ENCODE measurements at places on chromosomes 2 and 18. TPM values are rescaled to one million over a fixed set of nuclear protein-coding genes. Genes with fewer than 3 reads are reported as not detected.

DNA sequence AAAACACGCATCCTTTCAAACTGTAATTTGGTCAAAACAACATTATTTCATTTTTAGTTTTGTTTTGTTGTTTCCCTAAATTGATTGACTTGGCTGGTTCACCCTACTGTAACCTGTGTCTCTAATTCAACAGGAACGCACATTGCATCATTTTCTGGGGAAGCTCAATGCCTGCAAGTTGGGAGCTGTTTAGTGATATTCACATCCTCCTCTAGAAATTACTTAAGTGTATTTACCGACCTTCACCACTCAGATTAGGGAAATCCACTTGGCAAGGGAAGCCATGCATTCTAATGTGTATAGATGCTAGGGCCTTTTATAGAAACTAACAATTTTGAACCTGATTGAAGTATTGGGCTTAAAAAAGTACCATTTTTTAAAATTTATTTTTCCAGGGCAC lies 7.3 kb upstream of the TPO start:
- DNase-seq: no peak

The RTP5 gene
- polyA plus RNA-seq: not detected

DNA sequence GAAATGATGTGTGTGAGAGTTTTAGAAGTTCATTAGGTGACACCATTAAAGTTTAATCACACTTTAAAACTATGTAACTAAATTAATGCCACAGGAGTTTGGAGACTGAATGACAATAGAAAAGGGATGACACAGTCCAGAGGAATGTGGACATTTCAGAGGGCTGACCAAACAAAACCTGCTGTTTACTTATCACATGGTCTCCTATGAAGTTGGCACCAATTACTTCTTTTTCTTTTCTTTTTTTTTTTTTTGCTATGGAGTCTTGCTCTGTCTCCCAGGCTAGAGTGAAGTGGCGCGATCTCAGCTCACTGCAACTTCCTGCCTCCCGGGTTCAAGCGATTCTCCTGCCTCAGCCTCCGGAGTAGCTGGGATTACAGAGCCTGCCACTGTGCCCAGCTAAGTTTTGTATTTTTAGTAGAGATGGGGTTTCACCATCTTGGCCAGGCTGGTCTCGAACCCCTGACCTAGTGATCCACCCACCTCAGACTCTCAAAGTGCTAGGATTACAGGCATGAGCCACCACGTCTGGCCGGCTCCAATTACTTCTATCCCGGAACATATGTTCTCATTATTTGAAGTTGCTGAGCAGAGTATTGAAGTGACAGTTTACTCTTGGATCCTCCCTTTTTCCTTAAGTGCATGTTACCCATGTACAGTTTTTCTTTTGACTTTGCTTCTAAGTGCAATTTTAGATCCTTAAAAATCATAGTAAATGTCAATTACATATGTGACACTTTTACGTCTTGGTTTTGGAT lies 4.3 kb downstream of the AGPS start:
- no peak for DNase-seq

GRCh38 chr2:199940373-199940772 lies 14.9 kb downstream of the TYW5 start:
- DNase-seq: no peak

DNA sequence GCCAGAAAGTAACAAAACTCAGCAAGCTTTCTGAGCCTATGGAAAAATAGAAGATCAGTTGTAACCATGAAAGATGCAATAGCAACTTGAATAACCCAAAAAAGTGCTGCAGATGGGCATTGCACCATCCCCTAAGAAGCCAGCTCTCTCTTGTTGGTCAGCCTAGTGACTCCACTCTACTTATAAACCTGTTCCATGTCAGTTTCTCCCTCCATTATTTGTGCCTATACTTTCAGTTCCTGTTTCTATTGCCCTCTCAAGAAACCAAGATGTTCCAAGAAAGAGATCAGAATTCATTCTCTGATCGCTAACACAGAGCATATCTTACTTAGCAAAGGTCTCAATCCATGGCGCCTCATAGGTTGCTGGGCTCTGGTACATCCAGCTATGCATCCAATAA lies 170.3 kb upstream of the MAP2 start:
- DNase-seq: no peak

The ARHGAP25 gene
- not detected for polyA plus RNA-seq

GRCh38 chr2:78315368-78315767 lies 710.1 kb upstream of the REG3G start:
- no peak for DNase-seq

- DNase-seq: no peak
Observed at GRCh38 chr2:187552381-187552780, 1.9 kb downstream of the TFPI start.

The L3MBTL4 gene
- not detected for polyA plus RNA-seq

DNA sequence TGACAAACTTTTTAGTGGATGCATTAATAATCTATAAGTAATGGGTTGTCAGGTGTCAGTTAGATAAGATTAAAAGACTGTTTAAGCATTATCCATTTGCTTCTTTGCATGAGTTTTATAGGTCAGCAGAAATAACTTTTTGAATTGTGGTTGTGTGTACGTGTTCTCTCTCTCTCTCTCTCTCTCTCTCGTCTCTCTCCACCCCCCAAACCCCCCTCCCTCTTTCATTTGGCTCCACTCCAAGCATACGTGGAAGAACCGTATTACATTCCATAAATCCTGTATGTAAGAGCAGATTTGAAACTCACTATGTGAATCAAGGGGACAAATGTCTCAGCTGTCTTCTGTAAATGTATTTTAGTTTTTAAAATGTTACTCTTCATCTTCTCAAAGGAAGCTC lies 120.2 kb downstream of the MEIS1 start:
- DNase-seq: no peak

The CAPN14 gene
- 0.10 TPM for polyA plus RNA-seq

The PMAIP1 gene
- 6.8 TPM for polyA plus RNA-seq

GRCh38 chr2:82169379-82169778 lies 1864.8 kb upstream of the LRRTM1 start:
- DNase-seq: no peak

The R3HDM1 gene
- 39.9 TPM for polyA plus RNA-seq

The ALPG gene
- not detected for polyA plus RNA-seq

All from BJ (cell line).